ENCODE measurements at places on chromosomes 12 and 14.

GRCh38 chr12:32003654-32004053 lies 44.4 kb downstream of the RESF1 start:
- DNase-seq: no peak

- DNase-seq: no peak
These were observed 9.0 kb downstream of the BCL11B start for GRCh38 chr14:99262977-99263448.

- no peak for DNase-seq
These were observed 28.0 kb downstream of the JAG2 start for GRCh38 chr14:105140581-105140980.

GRCh38 chr12:84375449-84376170 lies 537.0 kb downstream of the SLC6A15 start:
- DNase-seq: no peak

- DNase-seq: no peak
These were observed 918 bp downstream of the LIN7A start for GRCh38 chr12:80936642-80937390.

DNA sequence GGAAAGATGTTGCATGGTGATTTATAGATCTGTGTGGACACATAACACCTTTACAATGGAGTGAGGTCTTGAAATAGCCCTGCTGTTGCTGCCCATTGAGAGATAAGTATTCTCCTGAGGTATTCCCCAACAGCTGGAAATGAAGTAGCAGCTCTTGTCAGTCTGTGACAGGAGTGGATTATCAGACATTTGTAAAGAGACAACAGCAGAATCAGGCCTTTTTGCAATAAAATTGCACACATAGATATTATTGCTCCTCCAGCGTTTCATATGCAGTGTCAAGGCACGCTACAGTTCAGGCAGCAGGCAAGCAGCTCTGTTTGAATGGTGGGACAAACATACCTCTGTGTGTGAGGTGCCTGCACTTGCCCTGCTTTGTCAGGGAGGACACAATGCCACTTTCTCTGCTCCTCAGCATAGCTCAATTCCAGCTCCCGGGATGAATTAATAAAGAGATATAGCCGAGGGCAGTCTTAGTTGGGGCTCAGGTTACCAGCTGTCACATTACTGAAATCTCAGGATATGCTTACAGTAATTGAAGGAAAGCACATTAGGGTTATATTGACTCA lies 49.4 kb downstream of the BICD1 start:
- DNase-seq: no peak
